ENCODE measurements at places on chromosomes 12 and 14.

DNA sequence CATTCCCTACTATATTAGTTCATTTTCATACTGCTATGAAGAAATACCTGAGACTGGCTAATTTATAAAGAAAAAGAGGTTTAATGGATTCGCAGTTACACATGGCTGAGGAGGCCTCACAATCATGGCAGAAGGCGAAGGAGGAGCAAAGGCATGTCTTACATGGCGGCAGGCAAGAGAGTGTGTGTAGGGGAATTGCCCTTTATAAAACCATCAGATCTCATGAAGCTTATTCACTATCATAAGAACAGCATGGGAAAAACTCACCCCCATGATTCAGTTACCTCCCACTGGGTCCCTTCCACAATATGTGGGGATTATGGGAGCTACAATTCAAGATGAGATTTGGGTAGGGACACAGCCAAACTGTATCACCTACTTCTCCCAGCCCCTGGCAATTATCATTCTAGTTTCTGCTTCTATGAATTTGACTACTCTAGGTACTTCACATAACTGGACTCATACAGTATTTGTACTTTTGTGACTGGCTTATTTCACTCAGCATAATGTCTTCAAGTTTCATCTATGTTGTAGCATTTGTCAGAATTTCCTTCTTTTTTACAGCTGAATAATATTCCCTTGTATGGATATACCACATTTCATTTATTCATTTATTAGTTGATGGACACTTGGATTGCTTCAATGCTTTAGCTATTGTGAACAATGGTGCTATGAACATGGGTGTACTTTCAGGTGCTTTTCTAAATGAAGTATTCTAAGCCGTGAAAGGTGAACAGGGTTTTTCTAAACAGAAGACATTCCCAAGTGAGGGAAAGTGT is 219.5 kb upstream of the NUDT4 start:
- DNase-seq, result no peak

GRCh38 chr12:59444932-59445331 is 150.9 kb upstream of the SLC16A7 start:
- DNase-seq, result peak; percentile 18

GRCh38 chr12:11581179-11581755 is 68.2 kb upstream of the ETV6 start:
- DNase-seq, result peak; percentile 83

DNA sequence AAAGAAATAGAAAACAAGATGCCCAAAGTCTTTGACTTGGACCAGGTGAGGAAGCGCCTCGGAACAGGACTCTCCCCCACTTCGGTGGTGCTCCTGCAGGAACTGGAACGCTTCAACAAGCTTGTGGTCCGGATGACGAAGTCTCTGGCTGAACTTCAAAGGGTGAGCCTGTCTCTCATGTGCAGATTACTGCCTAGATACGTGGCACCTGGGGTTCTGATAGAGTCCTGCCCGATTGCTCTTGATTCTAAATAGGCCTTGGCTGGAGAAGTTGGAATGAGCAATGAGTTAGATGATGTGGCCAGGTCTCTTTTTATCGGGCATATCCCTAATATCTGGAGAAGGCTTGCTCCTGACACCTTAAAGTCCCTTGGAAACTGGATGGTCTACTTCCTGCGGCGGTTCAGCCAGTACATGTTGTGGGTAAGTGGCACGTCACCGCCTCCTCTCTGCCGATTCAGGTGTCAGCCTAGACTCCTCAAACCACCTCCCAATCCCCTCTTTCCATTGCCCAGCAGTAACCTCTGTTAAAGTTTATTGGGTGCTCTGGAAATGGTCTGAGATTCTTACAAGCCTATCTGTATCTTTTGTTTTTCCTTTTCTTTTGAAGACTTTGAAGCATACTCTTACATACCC is 40.8 kb downstream of the CCDC92 start:
- no peak for DNase-seq

- no peak for DNase-seq
Measured at GRCh38 chr14:78885884-78886283, 715.7 kb downstream of the NRXN3 start.

- no peak for DNase-seq
Measured at GRCh38 chr14:68711561-68712309, 81.1 kb downstream of the ZFP36L1 start.

DNA sequence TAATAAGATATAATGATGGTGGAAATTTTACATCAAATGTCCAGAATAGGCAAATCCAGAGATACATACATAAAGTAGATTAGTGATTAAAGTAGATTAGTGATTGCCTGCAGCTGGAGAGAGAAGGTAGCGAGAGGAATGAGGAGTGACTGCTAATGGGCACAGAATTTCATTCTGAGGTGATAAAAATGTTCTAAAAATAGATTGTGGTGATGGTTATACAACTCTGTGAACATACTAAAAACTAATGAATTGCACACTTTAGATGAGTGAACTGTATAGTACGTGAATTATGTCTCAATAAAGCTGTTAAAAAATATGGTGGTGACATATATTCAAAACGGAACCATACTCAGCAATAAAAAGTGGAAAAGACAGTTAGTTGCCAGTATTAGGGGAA is 41.7 kb downstream of the PPP2R5E start:
- no peak for DNase-seq

DNA sequence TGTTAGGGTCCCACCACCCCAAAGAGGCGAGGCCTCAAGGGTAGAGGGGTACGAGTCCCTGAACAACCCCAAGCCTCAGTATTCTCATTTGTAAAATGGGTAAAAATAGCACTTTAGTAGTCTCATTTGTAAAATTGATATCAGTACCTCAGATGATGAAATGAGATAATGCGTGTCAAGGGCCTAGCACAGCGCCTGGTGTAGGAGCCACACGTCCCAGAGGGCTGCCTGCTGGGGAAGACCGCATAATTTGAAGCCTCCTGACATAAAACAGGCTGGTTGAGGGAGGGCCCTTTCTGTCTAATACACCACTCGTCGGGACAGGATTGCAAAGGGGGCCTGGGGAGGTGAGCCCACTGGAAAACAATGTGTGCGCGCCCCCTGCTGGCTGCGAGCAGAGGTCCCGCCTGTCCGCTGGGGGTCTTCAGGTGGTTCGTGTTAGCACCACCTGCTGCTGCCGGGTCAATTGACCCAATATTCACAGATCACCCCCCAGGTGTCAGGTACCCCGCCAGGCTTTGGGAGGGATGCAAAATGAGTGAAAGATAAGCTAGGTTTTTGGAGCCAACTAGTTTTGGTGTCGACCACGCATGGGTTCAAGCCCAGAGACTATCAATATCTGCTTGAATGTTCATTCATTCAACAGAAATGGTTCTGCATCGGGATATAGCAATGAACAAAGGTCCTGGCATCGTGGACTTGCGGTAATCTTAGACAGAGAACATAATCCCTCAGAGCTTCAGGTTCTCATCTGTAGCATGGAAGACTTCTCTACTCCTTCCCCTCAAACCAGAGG is 24.7 kb upstream of the IRF2BPL start:
- no peak for DNase-seq

- DNase-seq, result peak; percentile 27
Measured at GRCh38 chr14:30874120-30874998, at the start of gene COCH. COCH (plus strand) TSS chr14:30874559; CDS start chr14:30874939, 380 bp downstream.

DNA sequence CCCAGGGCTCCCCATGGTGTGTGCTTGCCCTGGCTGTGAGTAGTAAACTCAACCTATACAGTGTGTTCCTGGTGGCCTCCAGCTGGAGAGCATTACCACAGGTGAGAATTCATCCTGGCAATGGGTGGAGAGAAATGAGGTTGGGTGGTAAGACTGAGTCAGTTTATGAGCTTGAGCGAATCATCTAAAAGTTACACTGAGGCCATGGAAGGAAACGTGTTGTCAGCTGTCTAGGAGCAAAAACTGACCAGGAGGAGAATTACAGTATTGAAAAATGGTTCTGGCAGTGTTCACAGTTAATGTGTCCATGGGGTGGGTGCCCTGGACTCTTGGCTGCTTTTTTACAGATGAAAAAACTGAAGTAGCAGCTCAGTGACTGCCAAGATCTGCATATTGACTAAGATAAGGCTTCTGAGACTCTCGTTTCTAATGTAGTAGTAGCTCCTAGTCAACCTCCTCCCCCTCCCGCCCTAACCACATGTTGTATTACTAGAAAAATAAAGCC is 202.0 kb upstream of the AMIGO2 start:
- DNase-seq, result no peak

- DNase-seq, result no peak
Measured at GRCh38 chr14:64186231-64187129, 107.7 kb downstream of the ESR2 start.

DNA sequence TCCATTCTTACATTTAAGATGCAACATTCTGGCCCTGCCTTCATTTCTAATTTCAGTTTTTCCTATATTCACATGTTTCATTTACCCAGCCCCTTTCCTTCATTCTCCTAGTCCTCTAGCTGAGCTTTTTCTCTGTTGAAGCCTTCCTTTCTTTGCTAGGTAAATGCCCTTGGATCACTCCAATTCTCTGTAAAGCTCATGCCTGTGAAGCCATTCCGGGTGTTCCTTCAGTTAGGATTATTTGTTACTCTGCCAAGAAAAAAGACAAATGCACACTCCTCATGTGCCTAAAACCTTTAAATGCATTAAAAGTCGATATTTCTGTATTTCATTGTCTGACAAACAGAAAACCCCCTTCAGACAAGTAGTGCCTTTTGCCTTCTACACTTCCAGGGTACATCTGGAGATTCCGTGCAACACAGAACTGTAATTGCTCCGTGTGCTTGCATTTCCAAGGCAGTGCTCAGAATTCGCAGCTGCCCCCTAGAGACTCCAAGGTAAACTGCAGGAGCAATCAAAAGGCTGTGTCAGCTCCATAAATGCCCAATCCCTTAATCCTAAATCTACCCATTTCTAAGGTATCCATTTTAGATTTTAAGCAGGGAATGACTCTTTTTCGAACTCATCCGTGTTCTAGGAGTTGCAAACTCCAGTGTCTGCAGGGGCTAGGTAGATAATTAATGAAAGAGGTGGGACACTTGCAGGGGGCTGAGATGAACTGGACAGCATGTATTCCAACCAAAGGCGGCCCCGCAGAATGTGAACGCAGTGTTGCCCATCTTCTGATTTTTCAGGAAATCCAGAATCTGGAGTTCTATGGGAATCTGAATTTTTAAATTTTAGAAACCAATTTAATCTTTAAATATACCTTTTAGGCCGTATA is 320.2 kb downstream of the GRIN2B start:
- peak; percentile 27 for DNase-seq

DNA sequence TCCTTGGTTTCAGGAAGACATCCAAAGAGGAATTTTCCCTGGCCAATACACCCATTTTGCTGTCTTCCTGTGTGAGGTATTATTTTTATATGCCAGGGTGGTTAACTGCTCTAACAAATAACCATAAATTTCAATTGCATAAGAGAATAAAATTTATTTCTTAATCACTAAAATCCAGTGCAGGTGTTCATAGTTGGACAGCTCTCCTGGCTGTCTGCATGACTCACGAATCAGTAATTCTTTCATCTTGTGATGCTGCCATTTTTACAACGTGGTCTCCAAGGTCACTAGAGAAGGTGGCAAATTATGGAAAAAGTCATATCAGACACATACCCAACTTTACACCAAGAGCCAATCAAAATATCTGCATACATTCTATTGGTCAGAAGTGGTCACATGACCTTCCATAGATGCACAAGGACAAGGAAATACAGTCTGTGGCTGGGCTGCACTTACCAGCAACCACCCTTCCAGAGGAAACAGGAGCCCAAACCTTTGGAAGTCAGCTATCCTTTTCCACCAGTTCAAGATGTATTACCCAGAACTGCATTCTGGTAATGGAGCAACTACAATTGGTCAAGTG is 193.5 kb upstream of the PLEKHG7 start:
- DNase-seq, result no peak

DNA sequence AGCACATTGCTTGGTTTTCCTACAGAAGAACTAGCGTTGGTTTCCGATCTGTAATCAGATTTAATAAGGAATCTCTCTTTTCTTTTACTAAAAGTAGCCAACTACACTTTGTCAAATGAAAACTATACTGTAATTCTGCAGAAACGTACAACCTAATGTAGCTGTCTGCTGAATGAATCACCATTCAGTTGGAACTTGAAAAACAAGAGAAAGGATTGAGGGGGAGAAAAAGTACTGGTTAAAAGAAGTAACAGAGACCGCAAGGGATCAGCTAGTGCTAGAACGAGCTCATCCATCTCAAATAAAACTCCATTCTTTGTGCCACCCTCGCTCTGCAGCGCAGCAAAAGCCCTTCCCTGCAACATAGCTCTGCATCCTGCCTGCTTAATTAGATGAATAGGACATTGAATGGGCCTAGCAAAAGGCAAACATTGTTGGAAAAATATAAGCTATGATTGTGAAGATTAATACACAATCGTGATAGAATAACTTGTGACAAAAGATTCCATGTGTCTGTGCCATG is 2.6 kb downstream of the GARIN2 start:
- no peak for DNase-seq

GRCh38 chr12:104357421-104357952 is 53.9 kb downstream of the EID3 start:
- DNase-seq, result peak; percentile 45

DNA sequence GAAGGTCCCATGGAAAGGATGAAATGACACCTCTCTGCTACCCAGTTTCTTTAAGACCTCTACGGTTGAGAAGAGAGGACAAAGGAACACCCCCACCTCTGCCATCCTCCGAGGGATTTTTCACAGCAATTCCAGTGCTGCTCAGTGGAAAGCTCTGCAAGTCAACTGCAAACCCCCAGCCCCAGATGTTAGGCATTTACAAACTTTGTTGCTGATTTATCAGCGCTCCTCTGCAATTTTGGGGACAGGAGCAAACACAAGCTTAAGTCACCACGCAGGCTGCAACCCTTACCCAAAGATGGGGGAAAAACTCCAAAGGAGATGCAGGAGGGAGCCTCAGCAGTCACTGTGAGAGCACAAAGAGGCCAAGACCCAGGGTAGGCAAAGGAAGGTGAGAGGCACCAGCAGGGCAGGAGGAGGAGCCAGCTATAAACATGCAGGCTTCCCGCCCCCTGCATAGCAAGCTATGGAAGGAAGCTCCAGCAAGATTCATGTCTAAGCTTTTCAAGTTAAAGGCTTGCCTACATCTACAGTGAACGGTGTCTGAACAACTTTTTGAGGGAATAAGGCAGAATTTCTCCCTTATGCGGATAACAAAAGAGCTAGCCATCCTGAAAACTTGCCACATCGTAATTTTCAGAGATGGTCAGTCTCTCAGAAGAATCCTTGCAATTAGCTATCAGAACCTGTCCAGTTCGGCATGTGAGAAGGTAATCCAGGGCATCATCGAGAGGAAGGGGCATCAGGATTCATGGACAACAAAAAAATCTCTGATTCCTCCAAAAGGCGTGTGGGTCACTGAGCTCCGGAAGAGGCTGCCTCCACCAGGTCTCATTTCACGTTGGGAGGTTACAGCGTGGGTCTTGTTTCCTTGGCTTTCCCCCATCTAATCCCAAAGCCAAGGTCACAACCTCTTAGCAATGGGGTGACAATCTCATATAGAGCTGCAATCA is 3.9 kb downstream of the CTDSP2 start:
- DNase-seq, result no peak

DNA sequence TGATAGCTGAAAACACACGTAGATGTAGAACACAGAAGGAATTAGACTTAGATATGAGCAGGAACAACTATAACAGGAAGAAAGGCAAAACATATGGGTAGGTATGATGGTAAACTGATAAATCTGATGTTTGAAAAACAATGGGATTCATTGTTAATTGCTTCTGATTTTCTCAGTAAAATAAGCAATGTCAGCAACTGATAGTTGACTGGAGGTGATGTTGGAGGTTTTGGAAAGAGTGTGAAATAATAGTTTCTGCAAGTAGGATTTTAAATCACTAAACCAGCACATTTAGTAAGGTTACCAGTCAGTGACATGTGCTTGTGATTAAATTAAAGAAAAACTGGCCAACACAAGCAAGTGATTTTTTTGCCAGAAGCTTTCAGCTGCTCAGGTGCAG is 123.0 kb upstream of the CPNE8 start:
- DNase-seq, result no peak

All from inflammatory macrophage (primary cell).